ENCODE measurements at places on chromosomes 7 and 10.

GRCh38 chr7:3605222-3605621, 304.2 kb downstream of the SDK1 start:
- DNase-seq: no peak

DNA sequence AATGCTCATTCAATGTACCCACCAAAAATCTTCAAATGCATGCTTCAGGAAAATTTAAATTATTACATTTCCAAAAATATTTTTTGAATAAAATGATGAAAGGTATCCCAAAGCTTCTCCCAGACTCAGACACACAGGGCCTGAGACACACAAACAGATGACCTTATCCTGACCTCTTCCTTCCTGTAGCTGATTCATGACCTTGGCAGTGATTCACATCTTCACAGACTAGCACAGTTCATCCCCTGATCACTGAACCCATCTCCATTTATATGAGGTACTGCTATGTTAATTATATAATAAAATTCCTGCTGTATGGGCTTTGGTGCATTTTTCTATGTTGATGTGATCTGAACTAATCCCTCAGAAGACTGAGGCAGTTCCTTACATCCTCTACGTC, 265.0 kb upstream of the GLI3 start:
- DNase-seq: no peak

GRCh38 chr10:89795840-89796239, 94.5 kb downstream of the KIF20B start:
- DNase-seq: no peak

DNA sequence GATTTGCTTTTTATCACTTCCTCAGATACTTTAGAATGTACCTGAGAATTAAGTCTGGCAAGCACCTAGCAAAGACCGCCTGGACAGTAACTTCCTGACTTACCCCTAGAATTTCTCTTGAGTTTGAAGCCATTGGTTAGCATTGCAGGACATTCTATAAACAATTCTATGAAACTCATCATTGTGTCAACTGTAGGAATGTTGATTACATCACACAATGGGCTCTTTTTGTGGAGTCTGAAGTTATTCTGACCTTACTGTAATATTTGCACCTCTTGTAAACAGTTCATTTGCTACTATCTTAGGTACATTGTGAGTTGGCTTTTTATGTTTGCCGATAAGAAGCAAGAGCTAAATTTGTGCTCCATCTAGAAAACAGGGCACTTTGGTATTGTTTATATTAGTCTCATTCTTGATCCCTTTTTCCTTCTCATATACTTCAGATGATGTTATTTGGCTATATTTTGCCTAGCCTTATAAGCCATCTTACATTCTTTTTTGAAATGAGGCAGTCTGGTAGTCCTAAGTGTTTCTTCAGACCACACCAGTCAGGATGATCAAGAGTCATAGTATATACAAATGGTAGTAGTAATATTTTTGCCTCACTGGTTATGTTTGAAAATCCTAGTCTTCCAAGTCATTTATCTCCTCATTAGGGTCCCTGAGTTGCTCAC, 52.4 kb downstream of the CASD1 start:
- DNase-seq: no peak

DNA sequence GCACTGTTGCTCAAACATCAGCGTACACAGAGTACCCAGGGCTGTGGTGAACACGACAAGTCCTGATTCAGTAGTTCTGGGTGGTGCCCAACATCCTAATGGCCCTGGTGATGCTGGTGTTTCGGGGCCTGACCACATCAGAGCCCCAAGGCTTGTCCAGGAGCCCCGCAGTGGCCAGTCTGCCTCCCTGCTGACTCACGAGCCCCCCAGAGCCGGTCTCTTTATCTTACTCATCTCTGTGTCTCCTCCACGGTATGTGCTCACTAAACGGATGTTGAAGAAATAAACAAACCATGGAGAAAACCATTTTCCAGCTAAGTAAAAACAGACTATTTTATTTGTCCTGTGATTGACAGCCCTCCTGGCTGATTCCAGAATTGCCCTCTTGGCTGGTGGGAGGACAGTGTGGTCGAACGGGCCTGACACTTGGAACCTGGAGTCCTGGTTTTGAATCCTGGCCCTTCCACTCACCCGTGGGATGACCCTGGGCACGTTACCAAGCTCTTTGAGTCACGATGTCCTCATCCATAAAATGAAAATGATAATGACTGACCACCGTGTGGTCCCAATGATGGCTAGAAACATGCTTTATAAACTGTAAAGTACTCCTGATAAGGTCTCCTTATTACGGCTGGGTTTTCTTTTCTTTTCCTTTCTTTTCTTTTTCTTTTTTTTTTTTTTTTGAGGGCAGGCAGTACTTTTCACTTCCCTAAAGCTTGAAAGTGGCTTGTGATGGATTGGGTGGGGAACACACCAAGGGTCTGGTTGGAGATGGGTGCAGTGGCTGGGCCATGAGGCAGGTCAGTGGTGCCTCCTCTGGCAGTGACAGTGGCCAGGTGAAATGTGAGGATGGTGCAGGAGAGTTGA, 5.7 kb downstream of the HIP1 start:
- no peak for DNase-seq

DNA sequence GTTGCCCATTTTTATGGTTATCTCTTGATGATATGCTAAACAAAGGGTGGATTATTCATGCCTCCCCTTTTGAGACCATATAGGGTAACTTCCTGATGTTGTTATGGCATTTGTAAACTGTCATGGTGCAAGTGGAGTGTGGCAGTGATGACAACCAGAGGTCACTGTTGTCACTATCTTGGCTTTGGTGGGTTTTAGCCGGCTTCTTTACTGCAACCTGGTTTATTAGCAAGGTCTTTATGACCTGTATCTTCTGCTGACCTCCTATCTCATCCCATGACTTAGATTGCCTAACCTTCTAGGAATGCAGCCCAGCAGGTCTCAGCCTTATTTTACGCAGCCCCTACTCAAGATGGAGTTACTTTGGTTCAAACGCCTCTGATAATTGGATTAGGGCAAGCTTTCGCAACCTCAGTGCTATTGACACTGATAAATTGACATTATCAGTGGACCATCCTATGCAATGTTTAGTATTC, 36.9 kb downstream of the BAG3 start:
- DNase-seq: no peak

DNA sequence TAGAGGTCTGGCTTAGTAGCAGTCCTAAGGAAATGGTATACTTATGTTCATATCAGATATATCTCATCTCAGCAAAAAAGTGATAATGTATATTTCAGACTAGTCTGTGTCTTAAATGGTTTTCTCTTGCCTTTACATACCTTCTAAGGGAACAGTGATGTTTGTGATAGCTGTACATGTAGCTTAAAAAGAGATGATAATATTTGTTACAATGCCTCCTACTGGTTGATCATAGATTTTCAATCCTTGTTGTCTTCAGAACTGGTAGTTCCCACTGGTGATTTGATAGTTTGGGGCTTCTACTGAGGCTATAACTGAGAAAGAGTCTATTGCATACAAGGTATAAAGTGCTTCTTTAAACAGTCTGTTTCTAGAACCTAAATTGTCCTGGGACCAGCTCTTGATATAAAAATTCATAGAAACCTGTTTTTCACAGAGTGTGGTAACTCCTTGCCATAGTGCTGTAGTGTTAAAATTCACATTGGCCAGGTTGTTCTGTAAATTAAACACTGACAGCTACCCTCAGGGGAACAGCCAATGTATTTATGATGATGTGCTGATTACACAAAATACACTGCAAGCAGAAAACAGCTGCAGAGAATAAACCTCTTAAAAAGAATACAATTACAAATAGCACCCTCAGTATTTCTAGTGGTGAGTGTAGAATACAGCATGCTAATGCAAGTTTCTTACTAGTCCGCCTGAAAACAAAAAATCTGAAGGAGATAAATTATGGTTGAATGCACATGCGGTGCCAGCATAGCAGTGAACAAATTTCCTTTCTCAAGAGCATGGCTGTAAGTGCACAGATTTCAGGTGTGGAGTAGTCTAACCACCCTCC, 90.3 kb downstream of the BTRC start:
- no peak for DNase-seq

DNA sequence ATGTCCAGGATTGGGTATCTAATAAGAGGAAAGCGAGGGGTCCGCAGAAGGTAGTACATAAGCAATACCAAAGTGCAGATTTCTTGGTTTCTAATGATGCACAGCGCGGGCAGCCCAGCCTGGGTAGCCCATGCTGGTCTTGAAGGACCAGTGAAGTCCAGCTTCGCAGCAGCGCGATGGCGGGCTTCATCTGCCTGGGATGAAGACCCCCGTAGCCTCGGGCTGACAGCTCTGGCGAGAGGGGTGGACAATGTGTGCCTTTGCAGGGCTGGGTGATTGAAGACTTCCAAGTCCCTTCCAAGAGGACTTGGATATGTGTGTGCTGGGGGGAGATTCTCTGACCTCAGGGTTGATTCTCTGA, 2.2 kb downstream of the SORCS3 start:
- DNase-seq: no peak
